ENCODE measurements at places on chromosomes 3 and 15.

DNA sequence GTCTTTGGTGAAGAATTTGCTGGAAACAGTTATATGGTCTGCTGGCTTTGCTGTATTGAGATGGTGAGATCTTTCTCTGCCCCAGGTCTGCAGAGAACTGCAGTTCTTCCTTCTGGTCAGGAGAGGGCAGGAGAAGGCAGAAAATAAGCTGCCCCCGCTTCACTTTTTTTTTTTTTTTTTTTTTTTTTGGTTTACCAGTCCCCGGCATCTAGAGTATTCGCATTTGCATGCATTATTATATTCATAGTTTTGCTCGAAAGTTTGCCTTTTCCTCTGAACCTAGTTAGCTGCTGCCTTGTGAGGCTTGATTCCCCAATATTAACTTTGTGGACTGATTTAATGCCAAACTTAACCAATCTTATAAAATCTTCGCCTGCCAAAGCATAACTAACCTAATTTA is 10.6 kb upstream of the PARL start:
- DNase-seq, result peak; percentile 72

DNA sequence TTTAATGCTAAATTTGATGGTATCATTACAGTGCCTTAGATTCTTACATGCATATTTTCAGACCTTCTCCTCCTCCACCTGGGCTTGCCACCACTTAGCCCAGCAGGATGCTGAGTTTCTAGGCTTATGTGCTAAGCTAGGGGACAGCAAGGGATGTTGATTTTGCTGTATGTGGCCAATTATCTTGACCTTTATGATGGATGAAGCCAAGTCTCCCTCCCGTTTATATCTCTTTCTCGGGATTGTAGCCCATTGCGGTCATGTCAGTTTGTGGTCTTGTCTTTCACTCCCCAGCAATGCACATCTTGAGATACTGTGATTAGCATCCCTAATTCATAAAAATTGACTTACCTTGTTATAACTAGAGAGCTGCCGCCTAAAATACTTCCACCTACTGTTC is 278.7 kb upstream of the SOX2 start:
- DNase-seq, result no peak

DNA sequence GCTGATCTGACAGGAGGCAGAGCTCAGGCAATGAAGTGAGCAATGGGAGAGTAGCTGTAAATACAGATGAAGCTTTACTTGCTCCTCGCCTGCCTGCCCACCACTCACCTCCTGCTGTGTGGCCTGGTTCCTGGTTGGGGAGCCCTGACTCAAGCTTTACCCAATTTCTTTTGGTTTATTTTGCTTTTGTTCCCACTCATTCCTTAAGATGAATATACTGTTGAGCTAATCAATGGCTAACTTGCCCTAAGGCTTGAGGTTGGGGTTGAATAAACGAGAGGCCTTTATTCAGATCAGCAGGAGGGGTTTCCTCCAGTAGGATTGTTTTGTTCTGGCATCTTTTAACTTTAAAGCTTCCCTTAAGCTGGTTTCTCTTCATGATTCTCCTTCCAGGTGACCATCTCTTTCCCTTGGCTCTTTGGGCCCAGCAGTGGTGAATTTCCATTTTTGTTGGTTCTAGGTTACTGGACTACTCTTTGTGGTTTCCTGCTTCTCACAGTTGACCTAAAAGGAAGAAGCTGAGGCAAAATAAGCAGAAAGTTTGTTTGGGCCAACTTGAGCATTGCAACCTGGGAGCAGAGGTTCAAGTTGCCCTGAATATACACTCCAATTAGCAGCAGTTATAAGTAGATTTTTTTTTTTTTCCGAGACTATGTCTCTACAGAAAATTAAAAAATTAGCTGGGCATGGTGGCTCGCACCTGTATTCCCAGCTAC is 44.4 kb downstream of the STARD9 start:
- no peak for DNase-seq

DNA sequence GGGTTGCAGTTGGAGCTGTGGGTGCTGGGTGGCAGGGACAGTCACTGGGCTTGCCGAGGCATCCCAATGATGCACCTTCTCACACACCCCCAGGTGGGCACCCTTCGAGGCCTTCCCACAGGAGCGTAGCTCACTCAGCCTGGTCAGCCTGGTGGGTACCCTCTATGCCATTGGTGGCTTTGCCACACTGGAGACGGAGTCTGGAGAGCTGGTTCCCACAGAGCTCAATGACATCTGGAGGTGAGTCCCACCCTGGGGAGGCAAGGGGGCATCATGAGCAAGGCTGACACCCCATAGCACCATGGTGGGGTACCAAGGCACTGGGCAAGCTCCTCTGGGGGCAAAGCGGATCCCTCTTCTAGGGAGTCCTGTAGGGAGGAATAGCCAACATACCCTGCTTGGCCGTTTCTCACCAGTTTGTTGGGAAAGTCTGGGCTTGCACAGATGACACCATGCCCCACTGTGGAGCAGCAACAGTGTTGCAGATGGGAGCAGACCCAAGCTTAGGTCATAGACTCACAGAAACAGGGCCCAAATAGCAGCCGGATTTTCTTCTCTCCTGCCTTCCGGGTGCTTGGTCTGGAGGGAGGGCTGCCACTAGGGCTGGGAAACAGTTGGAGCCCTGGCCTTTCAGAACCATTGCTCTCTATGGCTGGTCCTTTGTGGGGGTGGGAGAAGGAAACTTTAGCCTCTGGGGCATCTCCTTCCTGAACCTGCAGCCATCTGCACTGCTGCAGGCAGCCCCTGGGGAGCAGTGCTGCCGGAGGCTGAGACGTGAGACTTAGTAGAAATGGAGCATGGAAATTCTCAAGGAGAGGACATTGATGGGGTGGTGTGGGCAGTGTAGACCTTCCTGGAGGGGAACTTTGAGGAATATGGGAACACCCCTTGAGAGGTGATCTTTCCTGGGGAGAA is 5.7 kb downstream of the KLHL40 start:
- DNase-seq, result no peak

DNA sequence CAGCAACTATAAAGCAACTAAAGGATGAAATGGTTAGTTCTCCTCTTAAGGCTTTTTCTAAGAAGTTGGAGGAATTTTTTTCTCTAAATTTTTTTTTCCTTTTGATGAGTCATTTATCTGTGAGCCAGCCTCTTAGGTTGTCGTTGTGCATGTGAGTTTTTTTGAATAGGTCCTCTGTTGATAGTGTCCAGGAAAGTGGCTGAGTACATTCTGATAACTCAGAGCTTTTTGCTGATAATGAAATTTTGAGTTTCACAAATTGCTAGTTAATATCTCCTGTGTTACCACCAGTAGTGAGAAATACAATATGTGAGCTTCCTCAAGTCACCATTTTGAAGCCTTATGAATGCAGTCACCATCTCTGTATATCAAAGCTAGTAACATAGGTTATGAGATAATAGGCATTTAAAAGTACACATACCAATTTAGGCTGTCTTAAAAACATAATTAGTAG is 7.1 kb upstream of the LXN start:
- no peak for DNase-seq

- DNase-seq, result no peak
These were observed 60.3 kb upstream of the TEX264 start for GRCh38 chr3:51610708-51611107.

GRCh38 chr3:176321099-176321498 is 876.2 kb downstream of the TBL1XR1 start:
- DNase-seq, result no peak

DNA sequence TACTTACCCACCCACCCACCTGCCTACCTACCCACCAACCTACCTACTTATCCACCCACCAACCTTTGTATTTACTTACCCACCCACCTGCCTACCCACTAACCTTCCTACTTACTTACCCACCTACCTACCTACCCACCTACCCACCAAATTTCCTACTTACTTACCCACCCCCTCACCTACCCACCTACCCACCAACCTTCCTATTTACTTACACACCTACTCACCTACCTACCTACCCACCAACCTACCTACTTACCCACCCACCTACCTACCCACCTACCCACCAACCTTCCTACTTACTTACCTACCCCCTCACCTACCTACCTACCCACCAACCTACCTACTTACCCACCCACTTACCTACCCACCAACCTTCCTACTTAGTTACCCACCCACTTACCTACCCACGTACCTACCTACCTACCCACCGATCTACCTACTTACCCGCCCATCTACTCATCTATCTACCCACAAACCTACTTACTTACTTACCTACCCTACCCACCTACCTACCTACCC is 179.6 kb downstream of the USP13 start:
- no peak for DNase-seq

DNA sequence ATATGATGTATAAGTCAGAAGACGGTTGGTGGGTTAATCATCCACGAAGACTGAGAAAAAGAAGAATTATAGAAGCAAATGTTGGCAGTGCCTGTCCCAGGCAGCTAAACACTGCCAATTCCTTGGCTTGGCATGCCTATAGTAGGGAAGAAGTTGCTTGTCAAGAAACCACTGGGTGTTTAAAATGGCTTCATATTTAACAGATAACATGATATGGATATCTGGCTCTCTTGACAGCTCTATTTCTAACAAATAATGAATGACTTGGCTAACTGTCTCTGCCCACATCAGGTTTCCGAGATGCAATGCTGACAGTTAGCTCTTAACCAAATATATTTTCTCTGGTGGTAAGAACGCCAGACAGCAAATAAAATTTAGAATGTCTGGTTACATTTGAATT is 341.7 kb upstream of the KCNMB2 start:
- DNase-seq, result peak; percentile 44

DNA sequence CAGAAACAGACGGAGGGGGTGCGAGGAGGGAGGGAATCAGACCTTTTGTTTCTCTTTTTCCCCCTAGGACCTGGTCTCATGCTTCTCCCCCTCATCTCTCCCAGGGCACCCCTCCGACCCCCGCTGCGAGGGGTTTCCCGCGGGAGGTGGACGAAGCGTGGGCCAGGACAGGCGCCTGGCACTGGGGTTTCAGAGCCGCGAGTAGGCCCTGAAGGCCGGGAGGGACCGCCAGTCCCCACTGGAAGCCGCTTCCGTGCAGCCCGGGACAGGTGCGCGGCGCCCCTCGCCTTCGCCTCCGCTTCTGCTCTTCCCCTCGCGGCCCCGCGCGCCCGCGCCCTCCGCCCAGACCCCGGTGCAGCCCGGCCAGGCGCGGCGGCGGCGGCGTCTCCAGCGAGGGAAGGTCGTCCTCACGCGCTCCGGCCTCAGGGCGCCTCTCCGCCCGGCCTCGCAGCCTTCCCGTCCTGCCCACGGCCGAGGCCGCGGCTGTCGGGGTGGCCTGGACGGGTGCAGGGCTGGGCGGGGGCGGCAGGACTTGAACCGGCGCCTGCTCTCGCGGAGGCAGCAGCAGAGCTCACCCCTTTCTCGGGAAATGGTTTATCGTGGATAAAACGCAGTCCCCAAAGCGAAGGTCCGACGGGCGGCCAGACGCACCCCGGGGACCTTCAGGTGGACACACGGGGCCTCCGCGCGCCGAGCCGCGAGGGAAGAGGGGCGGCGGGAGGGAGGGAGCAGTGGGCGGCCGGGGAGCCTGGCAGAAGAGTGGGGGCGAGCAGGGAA is 31.5 kb upstream of the ADAMTS17 start:
- no peak for DNase-seq

DNA sequence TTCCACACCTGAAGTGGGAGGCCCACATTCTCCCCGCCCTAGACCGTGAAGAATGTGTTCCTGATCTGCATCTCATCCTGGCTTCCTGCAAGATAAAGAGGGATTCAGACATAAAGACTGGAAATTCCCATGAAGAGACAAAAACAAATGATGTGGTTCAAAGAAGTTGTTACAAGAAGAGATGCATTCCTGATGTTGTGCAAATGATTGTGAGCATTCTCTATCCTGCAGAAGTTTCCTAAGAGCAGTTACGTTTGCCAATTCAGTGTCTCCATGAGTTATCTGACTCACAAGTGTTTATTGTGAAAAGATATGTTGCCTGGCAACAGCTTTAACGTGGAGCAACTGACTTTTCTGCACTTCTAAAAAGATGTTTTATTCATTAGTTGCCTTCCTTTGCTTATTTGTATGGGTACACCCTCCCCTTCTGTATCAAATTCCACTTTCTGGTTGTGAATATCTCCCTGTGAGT is 107.8 kb downstream of the ZIC4 start:
- no peak for DNase-seq

GRCh38 chr15:95850837-95851236 is 479.7 kb upstream of the NR2F2 start:
- DNase-seq, result no peak

- no peak for DNase-seq
These were observed 275.6 kb downstream of the RAP2B start for GRCh38 chr3:153437666-153438065.

DNA sequence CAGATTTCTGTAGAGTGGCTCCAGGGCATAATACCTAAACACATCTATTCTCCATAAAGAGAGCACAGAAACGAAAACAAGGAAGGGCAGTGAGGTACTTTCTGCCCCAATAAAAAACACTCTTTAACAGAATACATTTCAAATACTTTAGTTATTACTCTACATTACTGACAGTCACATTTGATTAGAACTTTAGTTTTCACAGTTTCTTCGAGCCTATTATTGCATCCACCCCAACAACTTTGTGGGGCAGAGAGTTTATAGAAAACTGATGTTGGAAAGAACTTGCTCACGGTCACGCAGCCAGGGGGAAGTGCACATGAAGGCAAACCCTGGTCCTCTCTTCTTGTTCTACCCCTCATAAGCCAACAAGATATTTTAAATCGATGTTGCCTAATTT is 9.0 kb downstream of the VPS39 start:
- DNase-seq, result no peak

- no peak for DNase-seq
These were observed 30.6 kb downstream of the NMD3 start for GRCh38 chr3:161251716-161252115.

- DNase-seq, result no peak
These were observed at the start of gene ALDH1L1 for GRCh38 chr3:126180477-126181397. Gene ALDH1L1 (minus strand): TSS chr3:126180586. CDS start chr3:126160979, 19,607 bp downstream.

GRCh38 chr3:157494581-157495281 is 8.5 kb downstream of the VEPH1 start:
- DNase-seq, result no peak

DNA sequence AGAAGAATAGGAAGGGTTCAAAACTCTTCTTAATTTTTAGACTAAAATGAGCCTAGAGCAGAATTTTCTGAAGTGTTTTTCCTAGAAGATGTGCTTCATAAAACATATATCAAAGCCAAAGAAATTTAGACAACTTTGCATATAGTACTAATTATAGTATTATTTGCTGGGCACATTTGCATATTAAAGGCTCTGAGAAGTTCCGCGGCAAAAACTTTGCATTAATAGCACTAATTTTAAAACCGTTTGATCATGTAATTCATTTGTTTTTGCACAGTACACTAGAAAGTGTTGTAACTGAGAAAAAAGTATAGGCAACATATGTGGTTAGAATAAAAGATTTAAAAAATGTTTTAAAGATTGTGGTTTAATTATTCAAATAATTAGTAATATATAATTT is 412.0 kb upstream of the NR2F2 start:
- no peak for DNase-seq

GRCh38 chr3:17065315-17065714 is 180.6 kb downstream of the PLCL2 start:
- no peak for DNase-seq
